ENCODE measurements at places on chromosomes 5 and 9. TPM values are rescaled to one million over a fixed set of nuclear protein-coding genes. Genes with fewer than 3 reads are reported as not detected.

Gene AJM1
- total RNA-seq = 2.3 TPM

Gene EDIL3
- 7.2 TPM for total RNA-seq

Gene BARHL1
- not detected for total RNA-seq

Gene SLC46A2
- total RNA-seq = 0.66 TPM

Gene DYNC2I2
- 23.7 TPM for total RNA-seq

Gene GLIPR2
- 16.5 TPM for total RNA-seq

Gene TMEM174
- total RNA-seq = not detected

Gene ENHO
- 0.33 TPM for total RNA-seq

Gene GRIA1
- 0.33 TPM for total RNA-seq

Gene IFNA21
- total RNA-seq = not detected

Gene SLC34A3
- total RNA-seq = not detected

Gene MORN5
- not detected for total RNA-seq

Gene PRRX2
- 35.1 TPM for total RNA-seq

Gene MLANA
- total RNA-seq = not detected

Gene ABLIM3
- total RNA-seq = 26.3 TPM

Gene DOK3
- total RNA-seq = 1.6 TPM

Gene EIF4E1B
- not detected for total RNA-seq

Gene PCDHGA3
- 4.3 TPM for total RNA-seq

Gene OR13D1
- not detected for total RNA-seq

Gene SOHLH1
- not detected for total RNA-seq

Gene UGT3A2
- total RNA-seq = not detected

Gene POC5
- 22.9 TPM for total RNA-seq
